ENCODE measurements at places on chromosomes 2 and 18.

DNA sequence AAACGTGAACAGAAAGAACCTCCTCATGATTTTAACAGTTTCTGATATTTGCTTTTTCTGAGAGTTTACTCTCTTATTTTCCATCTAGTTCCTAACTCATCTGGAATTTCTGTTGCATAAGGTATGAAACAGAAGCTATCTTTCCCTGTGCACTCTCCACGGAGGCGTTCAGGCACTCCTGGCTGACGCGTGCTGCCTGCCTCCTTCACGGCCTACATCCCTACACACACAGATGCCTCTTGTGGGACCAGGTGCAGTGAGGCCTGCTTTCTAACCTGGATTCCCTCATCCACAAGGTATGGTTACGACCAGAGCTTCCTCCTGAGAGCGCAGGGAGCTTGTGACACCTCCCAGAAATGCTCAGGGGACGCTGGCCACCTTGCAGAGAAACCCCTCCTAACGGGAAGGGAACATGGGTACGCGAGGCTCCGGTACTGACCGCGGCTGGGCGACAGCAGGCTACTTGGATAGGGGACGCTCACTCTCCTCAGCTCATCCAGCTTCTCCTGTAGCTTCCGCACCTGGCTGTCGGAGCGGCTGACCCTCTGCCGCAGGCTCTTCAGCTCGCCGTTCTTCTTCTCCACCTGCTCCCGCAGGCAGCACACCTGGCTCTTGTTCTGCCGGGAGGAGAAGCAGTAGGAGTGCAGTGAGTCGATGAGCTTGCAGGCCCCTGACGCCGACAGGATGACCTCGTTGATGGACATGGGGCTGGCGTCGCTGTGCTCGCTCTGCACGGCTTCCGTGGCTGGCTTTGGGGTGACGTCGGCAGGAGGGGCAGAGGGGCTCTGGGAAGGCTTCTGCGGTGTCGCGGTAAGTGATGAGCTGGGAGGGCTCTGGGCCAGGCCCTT is 4.3 kb downstream of the THAP4 start:
- no peak for DNase-seq

- DNase-seq = peak; percentile 23
Observed at GRCh38 chr2:238379096-238379810, 47.5 kb upstream of the ASB1 start.

GRCh38 chr2:151640087-151640486 is 94.2 kb downstream of the NEB start:
- DNase-seq = no peak

DNA sequence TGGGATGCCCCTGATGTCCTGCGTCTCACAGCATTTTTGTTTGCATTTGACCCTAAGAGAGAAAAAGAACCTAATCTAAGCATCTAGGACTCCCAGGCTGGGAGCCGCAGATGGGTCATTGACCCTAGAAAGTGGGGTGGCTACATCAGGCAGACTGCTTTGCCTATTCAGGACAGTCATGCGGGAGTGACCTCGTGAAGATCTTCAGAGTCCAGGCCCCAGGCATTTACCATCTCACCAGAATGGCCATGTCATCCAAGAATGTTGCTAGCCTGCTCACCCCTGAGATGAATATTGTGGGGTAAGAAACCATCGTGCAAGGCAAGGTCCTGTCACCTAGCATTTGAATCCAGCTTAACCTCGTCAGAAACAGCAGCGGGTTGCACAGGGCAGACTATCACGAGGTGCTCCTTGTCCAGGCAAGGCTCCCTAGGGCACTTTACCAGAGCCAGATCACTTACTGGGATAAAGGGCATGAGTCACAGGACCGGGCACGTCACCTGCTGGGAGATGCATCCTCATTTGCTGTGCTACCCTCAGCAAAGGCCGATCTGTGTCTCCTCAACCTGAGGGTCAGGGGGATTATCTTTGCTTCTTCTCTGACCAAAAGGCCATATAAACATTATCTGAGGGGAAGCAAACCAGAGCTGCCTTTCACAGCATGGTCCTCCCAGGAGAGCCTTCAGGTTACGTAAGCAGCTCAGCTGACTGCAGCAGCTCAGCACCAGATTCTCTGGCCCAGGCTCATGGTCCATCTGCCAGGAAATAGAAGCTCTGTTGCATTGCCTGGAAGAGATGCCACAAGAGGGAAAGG is 162.3 kb downstream of the ACKR3 start:
- DNase-seq = peak; percentile 10

GRCh38 chr2:241570961-241571581 is 12.5 kb downstream of the BOK start:
- no peak for DNase-seq

DNA sequence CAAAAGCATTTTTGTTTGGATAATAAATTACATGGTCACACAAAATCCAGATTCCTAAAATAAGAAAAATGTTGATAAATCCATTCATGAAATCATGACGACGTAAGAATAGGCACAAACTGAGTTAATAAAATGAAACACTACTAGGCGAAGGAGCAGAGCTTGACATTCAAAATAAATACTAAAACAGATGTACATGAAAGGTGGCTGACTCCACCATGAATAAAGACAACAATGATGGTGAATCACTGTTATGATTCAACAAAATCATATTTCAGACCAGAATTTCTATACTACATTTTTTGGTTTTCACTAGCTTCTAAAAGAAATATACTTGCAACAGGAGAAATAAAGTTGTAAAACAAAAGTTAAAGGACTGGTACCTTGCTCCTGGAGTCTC is 122.0 kb upstream of the RNU4ATAC start:
- DNase-seq = no peak

DNA sequence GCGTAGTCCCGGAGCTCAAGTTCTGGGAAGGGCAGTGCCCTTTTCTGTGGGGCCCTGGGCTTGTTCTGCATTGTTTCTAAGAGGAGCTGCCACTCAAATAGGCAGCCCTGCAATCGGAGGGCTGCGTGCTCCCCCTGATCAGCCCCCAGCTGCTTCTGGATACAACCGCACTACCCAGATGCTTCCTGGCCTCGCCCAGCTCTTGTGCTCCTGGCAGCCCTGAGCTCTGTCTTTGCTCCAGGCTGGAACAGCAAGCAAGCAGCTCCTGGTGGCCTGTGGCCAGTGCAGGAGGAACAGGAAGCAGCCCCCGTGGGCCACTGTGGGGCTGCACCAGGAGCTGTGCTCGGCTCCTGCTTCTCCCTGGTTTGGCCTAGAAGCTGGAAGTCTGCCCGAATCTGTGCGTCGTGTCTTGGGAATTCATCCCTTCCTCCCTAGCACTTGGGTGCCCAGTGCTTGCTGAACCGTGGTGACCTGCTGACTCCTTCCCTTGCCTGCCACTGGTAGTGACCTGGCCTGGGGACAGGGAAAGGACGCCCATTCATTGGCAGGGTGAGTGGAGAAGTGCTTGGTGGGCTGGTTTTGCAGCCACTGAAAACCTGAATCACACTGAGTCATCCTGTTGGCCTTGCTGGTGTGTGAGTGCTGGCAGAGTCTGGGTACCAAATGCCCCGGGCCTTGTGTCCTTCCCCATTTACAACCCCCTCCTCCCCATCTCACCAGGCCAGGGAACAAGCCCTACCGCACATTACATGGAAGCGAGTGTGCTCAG is 27.3 kb upstream of the NTSR2 start:
- DNase-seq = peak; percentile 96

- DNase-seq = no peak
Observed at GRCh38 chr2:160125828-160126227, 63.4 kb upstream of the PLA2R1 start.

DNA sequence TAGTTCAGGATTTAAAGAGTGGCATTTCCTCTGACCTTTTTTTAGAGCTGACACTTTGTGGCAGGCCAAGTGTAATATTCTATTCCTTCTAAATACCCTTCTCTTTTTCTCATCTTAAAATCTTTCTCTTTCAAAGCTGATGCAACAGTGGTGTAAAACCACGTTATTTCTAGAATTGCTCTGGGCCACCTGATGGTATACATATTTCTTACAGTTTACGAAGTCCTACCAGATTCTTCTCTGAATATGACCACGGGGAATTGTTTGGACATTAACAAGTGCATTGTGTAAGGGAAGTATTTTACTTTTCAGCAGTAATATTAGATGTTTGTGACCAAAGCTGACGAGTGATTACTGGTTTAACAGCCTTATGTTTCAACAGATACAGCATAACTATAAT is 109.9 kb downstream of the PTPRM start:
- no peak for DNase-seq

- DNase-seq = peak; percentile 89
Observed at GRCh38 chr18:31206787-31207381, 44.2 kb upstream of the DSC1 start.

GRCh38 chr2:219571311-219572236 is at the start of gene OBSL1:
TSS of gene OBSL1 (minus strand) at chr2:219571539. CDS start at chr2:219571232, 307 bp downstream.
- DNase-seq = peak; percentile 69

DNA sequence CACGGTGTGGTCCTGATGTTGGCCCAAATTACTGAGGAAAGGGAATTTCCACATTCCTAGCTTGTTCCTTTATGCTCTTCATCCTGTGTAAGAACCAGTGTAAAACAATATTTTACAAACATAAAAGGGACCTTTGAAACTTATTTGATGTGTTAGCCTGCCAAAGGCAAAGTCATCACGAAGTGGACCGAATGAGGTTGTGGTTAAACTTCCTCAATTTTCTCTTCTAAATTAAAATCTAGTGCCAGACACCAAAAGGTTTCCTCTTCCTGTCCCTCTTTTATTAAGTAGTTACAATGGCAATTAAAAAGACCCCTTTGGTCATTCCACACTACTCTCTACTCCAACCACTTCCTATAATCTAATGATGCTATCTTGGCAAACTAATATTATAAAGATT is 279.8 kb downstream of the AFF3 start:
- DNase-seq = no peak

- peak; percentile 55 for DNase-seq
Observed at GRCh38 chr2:197011801-197012641, 85.5 kb upstream of the PGAP1 start.

- peak; percentile 53 for DNase-seq
Observed at GRCh38 chr2:42974721-42975717, 182.6 kb upstream of the HAAO start.

DNA sequence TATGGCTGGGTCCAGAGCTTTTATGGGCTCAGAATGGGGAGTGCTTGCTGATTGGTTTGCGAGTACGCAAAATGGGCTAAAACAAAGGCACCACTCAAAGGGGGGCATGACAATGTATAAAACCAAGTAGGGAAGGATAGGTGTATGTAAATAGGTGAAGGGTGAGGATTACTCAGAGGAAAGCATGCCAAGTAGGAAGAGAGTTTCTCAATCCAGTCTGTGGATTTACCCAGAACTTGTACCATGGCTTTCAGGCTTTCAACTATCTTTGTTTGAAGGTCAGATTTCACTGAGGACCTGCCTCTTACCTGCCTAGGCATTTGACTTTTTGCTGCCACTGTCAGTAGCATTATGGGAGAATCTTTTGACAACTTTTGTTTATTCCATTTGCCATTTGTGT is 92.3 kb downstream of the RAB3GAP1 start:
- DNase-seq = no peak

GRCh38 chr2:120897399-120897798 is 161.7 kb downstream of the GLI2 start:
- no peak for DNase-seq

DNA sequence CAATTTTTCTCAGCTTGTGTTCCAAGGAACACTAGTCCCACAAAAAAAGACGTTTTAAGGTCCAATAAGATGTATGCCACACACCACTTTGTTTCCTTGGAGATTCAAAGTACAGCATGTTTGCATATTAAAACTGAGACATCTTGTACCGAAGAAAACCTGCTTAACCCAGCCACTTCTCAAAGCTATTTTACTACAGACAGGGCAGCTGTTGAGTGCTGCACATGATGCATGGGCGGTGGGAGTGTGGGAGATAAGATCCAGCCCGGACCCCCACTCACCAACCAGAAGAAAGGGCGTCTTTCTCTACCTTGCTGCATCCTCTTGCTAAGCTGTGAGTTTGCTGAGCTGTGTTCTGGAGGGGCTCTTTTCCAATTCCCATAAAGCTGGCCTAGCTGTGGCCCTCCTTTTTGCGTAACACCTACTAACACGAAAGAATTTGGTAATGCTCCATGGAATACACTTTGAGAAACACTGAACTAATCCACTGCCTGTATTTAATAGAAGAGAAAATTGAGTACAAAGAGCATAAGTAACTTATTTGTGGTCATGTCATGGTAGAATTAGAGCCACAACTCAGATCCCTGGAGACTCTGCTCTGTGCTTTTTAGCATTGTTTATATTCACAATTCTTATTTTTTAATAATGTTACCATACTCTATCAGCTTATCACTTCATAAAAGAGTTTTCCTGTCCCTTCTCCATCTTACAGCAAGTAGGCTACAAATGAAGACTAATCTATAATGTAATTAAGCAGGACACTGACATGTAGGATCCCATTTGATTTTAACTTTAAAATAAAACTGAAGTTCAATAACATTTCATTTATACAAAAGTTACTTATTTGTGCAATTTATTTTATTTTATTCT is 90.0 kb downstream of the PLEKHM3 start:
- no peak for DNase-seq

- no peak for DNase-seq
Observed at GRCh38 chr2:68423966-68424650, 43.0 kb downstream of the FBXO48 start.

DNA sequence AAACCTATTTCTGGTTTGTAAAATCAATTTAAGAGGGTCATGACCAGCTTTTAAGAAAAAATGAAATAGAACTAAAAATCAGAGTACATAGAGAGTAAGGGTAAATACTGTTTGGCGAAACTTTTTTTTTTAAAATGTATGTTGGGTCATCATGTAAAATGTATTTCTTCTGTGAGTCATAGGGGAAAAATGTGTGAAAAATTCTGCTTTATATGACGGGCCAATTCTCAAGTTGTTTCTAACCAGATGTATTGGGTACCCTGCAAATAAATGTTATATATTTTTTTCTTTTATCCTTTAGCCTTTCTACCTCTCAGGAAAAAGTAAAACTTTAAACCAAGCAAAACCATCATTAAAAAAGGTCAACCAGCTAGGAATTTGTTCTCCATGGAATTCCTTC is 13.9 kb downstream of the AFTPH start:
- DNase-seq = peak; percentile 52

DNA sequence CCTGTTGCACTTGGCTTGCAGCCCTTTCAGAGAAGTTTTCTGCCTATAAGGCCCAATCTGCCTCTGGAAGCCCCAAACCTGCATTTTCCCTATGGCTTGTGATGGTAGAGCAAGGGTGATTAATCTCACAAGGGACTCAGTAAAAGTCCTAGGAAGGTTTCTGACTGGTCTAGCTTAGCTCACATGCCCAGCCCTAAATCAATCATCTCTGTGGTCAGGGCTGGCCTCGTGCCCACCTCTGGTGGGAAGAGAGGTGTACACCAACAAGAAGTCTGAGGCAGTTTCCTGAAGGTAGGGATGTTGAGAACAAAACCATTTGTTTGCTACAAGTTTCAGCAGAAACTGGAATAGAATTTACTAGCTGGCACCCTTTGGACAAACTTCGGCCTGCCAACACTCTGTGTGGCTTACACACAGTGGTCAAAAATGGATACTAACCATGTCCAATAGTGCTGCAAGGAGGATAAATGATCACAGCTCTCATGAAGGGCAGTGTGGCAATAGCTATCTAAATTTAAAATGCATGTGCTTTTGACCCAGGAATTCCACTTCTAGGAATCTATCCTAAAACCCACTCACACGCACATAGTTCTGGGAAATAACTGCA is 96.4 kb downstream of the EN1 start:
- no peak for DNase-seq

GRCh38 chr2:8154270-8154669 is 527.6 kb upstream of the ID2 start:
- DNase-seq = no peak

- DNase-seq = peak; percentile 35
Observed at GRCh38 chr18:61528961-61529360, 195.7 kb downstream of the CDH20 start.

Measured in ACHN (cell line).